CD4-positive, alpha-beta T cell (primary cell): ENCODE measurements at places on chromosomes 12 and 14. TPM values are rescaled to one million over a fixed set of nuclear protein-coding genes. Genes with fewer than 3 reads are reported as not detected.

OR11G2 gene
- not detected for total RNA-seq

DNA sequence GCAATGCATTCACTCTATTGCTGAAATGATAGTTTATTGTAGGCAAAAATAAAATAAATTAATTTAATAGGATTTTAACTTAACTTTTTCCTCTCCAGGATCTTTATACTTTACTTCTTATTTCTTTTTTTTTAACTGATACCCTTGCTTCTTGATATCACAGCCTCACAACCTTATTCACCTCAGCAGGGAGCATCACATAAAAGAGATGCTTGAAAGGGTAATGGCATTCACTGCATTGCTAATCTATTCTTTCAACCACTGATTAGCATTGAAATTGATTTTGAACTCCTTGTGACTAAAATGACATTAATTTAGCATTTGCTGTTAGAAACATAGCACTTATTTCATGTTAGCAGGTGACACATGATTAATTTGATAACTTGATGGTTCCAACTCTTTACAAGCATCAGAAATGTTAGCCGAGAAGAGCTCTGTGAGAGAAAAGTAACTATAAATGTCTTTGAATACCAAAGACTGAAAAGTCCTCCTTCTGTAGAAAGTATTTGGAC is 689.5 kb upstream of the MGAT4C start:
- DNase-seq: no peak

GRCh38 chr12:105226219-105226618 is 9.8 kb downstream of the APPL2 start:
- peak; percentile 23 for DNase-seq

MMP19 gene
- total RNA-seq: not detected

DNA sequence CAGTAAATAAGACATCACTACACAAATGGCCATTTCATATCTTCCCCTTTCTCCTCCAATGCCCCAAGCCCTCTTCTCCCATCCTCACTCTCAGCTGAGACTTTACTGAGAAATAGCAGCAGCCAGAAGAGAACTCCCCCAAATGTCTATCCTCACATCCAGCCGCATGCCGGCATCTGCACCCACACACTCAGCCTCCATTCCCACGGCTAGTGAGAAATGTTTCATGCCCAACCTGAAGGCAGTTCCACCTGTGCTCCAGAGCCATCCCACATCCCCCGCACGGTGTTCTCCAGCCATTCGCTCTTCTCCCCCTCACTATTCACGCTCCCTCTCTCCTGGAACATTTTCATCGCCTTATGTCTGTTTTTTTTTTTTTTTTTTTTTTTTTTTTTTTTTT is 208.7 kb upstream of the DIO3 start:
- DNase-seq: no peak
